ENCODE measurements at places on chromosomes 7 and 10.

DNA sequence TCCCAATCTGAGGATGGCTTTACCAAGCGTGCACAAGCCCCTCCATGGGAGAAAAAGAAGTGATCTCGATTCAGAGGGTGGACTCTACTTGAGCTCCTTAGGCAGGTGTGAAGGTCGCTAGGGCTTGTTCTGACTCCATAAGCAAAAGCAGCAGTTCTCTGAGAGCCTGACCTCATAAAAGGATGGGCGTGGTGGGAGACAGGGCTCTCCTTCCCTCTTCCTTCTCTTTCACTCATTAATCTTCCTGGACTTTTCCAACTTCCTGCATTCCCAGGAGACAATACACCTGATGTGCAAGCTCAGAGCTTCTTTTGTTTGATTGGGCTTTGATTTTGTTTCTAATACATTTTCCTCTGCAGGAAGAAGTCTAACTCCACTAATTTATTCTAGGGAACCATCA is 22.3 kb upstream of the TMEM72 start:
- no peak for DNase-seq

DNA sequence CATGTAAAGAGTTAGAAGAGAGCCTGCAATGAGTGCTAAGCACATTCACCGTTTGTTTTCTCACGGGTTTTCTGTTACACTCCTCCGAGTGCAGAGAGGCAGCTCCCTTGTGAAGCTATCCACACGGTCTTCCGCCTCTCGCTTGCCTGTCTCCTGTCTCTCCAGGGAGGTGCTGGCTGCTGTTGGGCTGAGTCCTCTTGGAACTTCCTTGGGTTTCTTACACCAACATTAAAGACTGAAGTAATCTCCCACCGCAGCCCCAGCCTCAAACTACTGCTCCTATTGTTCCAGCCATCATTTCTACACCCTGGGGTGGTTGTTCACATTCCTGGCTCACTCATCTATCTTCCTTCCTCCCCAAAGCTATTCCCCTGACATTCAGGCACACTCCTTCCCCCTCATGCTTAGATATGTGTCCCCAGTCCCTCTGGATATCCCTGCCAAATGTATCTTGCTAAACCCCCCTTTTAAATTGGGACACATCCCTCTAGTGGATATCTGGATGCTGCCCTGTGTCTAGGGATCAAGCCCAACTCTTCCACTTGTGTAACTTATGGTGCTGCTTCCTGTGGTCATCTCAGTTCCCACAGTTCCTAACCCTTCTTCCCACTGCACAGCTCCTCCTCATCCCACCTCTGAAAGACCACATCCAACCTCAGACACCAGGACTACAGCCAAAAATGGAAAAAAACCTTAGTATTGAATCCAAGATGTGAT is 14.1 kb downstream of the ESYT2 start:
- no peak for DNase-seq

DNA sequence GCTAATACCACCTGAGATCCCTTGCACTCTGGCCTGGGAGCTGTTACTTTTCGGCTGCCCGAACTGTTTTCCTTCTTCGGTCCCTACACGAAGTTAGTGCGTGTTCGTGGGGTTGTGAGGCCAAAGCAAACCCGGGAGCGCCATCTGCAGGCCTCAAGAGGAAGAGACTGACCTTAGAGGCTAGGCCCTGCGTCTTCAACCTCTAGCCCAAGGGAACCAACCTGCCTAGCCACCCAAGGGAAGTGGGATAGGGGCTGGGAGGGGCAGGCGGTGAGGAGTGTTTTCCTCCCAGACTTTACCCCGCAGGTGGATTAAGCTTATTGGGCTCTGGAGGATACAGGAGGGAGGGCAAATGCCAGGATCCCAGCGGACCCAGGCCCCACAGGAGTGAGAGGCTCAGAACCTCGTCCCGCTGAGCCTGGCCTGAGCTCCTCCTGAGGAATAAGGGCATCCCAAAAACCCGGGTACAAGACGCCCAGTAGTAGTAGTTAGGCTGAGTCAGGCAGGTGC is 1.7 kb upstream of the PAX2 start:
- peak; percentile 83 for DNase-seq

DNA sequence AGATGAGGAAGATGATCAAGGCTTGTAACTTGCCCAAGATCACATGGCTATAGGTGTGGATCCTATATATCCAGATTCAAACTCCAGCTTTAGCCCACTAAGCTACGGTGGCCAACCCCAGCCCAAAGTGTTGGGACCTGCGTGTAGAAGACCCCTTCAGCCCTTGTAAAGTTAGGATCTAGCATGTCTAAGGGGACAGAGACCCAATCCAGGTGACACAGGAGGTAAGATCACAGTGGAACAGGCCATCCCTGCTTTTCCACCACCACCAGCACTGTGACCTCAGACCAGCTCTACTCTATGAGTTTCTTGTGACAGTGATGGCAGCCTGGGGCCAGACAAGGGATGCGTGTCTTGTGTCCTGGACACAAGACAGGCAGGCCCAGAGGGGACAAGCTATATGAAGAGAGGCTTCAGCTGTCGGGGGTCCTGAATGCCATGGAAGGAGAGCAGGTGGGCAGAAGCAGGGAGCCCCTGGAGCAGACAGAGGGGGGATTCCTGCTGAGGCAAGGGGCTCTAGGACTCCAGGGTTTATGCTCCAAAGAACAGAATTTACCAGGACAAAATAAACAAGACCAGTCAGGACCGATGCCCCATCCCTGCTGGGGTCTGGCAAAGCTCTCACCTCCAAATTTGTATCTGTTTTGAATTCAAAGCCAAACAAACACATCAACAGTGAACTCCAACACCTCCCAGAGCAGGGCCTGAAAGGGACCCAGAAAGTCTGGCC is 10.4 kb downstream of the GPRIN2 start:
- no peak for DNase-seq

- no peak for DNase-seq
These were observed 25.8 kb upstream of the PIP4K2A start for GRCh38 chr10:22740180-22740579.

GRCh38 chr10:74558897-74559296 is 267.5 kb upstream of the KAT6B start:
- DNase-seq: no peak

- DNase-seq: no peak
These were observed 41.6 kb upstream of the GSAP start for GRCh38 chr7:77457779-77458178.

DNA sequence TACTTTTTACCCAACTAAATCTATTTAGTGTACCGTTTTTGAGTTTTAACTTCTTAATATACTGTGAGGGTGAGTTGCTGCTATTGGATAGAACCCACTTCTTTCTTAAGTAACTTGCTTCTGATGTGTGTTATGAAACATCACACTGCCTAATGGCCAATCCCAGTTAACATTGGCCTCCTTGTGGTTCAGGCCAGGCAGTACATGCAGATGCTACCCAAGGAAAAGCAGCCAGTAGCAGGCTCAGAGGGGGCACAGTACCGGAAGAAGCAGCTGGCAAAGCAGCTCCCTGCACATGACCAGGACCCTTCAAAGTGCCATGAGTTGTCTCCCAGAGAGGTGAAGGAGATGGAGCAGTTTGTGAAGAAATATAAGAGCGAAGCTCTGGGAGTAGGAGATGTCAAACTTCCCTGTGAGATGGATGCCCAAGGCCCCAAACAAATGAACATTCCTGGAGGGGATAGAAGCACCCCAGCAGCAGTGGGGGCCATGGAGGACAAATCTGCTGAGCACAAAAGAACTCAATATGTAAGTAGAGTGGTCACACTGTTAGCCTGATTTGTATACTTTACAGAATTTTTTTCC is 39.7 kb downstream of the TES start:
- no peak for DNase-seq

DNA sequence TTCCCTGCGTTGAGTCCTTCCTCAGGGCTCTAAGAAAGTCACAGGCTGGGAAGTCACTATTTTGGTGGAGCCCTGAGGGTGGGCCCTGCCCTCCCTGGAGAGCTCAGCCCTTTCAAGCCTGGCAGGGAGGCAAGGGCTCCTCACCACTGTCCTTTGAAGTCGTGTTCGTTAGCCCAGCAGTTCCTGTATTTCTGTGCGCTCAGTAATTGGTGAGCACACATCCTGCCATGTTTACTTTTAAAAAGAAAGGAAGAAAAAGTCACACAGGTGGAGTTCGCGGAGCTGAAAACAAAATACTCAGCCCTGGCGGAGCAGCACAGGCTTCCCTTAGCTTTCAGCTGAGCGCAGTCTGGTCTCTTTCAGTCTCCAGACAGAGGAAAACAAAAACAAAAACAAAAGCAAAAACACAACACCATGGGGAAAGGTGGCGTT is 37.1 kb downstream of the PRKCQ start:
- DNase-seq: no peak

- no peak for DNase-seq
These were observed 26.8 kb downstream of the NT5C3A start for GRCh38 chr7:33035776-33036175.

DNA sequence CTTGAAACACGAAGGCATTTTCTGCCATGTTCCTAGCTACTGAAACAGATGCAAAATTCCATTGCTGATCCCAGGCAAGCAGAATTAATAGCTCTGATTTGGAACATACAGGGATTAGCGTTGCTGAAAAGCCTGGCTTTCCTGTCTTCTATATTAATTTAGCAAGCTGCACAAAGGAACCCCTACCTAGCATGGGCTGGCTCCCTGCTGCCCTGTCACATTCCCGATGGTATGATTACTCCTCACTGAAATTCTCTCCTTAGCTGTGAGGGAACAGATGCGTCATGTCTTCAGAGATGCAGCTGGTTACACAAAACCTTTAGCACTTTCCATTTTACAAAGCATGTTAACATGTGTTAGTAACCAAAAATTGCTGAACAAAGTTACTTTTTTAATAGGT is 878.9 kb downstream of the TYW1 start:
- DNase-seq: no peak

GRCh38 chr10:115948465-115948864 is 324.5 kb downstream of the GFRA1 start:
- no peak for DNase-seq

DNA sequence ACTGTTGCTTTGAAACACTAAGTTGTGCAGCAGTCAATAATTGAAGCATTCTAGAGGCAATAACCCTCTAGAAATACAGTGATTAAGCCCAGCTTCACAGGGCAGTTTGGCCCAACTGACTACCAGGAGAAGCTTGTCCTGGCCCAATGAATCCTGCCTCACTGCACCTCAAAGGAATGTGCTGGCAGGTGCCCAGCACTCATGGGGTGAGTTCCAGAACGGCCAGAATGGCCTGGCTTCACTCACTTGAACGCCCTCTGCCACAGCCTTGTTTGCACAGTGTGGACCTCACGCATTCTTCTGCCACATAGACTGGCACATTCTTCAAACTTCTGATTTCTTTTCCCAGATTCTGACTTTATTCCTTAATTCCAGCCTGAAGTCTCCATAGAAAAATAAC is 6.6 kb upstream of the ITIH2 start:
- DNase-seq: no peak

DNA sequence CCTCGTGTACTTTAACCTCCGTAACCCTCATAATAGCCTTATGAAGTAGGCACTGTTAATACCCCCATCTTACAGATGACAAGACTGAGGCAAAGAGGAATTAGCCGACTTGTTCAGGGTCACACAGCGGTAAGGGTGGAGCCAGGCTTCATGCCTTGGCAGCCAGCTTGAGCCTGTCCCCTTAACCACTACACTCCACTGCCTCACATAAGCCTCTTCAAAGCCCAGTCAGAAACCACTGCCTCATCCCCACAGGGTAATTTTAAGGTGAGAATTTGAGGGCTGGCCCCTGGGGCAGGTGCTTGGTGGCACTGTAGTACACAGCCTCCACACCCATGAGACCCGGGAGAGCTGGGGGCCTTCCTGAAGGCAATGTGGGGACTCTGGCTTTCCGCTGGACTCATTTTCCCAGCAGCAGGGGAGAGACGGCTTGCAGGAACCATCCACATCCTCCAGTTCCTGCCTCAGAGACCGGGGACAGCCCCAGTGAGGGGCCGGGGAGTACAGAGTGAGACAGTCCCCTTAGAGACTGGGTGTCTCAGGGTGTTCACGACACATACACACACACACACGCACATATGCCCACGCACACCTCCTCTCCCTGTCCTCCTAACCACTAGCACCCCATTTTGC is 7.6 kb upstream of the C10orf105 start:
- DNase-seq: no peak

DNA sequence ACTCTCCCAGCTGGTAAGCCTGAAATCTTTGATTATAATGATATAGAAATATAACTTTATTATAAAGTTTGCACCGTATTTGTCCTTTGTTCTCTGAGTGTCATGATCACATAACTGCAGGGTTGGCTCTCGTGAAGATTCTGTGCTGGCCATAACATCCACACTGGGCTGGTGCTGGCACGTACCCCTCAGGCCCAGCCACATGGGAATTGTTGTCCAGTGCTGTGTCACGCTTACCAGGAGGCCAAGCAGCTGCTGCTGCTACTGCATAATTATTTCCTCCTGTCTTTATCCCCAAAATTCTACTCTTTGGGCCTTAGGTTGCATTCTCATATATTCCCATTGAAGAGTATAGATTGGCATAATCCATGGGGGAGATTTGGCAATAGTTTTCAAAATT is 20.8 kb upstream of the UCN3 start:
- no peak for DNase-seq

- DNase-seq: no peak
These were observed 66.4 kb downstream of the ZNF503 start for GRCh38 chr10:75335191-75335590.

DNA sequence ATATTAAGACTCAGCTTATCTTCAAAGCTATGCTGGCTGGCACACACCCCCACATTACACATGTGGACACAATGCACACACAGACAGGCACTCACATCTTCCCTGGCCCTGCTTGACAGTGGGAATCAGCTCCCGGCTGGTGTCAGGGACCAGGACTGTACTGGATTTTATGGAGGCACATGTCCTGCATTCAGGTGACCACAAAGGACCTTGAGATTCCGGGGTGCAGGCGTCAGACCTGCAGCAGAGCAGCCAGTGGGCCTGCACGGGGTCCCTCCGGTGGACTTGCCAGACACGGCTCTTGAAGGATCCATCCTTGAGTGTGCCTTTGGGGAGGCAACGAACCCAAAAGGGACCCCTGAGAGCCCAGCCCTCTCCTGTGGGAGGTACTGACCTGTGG is 1.9 kb downstream of the CNPY1 start:
- no peak for DNase-seq

DNA sequence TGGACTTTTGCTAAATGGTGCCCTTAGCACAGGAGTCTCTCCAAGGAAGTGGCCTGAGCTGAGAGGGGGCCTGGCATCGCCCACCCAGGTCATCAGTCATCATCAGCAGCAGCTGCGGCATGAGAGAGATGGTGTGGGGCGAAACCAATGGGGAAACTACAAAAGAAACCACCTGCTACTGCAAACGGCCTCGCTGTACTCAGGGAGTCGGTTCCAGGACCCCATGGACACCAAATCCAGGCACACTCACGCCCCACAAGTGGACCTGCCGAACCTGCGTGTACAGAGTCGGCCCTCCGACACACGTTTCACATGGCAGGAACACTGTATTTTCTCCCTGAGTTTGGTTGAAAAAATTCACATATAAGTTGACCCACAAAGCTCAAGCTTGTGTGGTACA is 37.8 kb downstream of the DIP2C start:
- no peak for DNase-seq

DNA sequence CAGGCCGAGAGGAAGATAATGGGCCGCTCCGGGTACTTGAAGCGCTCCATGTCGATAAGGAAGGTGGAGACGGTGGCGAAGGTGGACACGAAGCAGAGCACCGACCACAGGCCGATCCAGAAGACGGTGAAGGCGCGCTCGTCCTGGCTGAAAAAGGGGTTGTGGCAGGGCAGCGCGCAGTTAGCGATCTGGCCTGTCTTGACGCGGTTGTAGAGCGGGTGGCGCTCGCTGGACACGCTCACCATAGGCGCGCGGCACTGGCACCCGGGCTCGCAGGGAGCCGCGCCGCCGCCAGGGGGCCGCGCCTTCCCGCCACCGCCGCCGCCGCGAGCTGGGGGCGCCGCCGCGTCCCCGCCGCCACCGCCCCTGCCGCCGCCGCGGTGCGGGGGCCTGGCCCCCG is 1.6 kb downstream of the FZD8 start:
- peak; percentile 92 for DNase-seq

GRCh38 chr7:30804078-30804661 is 33.0 kb downstream of the MINDY4 start:
- no peak for DNase-seq

Measured in retina (tissue), 1 donor.